ENCODE measurements at places on chromosomes 12 and 14.
A peak's percentile ranks its signal among the peaks of the same experiment; 100 is the strongest.

GRCh38 chr14:101737414-101738339 is 23.8 kb upstream of the PPP2R5C start:
- no peak overlapping the region for H3K27ac ChIP-seq
- H3K4me3 ChIP-seq: no peak overlapping the region
- peaks cover 12% of the 10 kb centered on the region for H3K36me3 ChIP-seq
- H3K4me1 ChIP-seq: peaks cover 10% of the 10 kb centered on the region
- DNase-seq: no peak
- peaks cover 3% of the 10 kb centered on the region for H3K27me3 ChIP-seq

DNA sequence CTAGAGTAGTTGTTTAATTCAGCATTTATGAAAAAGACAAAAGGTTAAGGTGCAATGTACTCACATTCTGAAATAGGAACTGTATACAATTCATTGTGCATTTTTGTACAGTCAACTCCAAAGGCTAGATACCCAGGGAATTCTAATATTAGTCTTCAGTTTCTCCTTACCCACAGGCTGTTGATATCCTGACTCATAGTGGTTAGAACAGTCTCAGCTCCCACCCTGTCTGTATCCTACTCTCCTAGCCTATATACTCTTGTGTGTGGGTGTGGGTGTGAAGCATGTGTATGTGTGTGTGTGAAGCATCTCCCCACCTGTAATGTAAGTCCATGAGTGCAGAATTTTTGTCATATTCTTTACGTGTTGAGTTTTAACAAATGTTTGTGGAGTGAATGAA is 229.5 kb downstream of the NAV3 start:
- no peaks in the 10 kb centered on the region for H3K36me3 ChIP-seq
- no peaks in the 10 kb centered on the region for H3K27me3 ChIP-seq
- H3K27ac ChIP-seq: no peak overlapping the region
- no peak for DNase-seq

DNA sequence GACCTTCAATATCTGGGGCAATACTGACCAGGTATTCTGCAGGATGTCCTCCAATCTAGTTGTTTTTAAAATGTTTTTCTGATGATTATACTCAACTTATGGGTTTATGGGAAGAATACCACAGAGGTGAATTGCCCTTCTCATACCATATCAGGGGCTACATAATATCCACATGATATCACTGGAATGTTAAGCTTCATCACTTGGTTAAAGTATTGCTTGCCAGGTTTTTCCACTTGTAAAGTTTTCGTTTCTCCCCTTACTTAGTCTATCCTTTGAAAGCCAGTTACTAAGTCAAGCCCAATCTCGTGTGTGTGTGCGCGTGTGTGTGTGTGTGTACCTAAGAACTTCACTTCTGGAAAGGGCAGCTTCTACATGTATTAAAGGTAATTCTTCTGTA is 980.9 kb upstream of the FBXO33 start:
- H3K4me1 ChIP-seq: no peaks in the 10 kb centered on the region
- H3K27ac ChIP-seq: no peak overlapping the region
- no peaks in the 10 kb centered on the region for H3K36me3 ChIP-seq
- no peak overlapping the region for H3K4me3 ChIP-seq

GRCh38 chr14:24307575-24308341 is at the start of gene CIDEB:
CIDEB (minus strand) TSS chr14:24307977; CDS start chr14:24307858, 119 bp downstream.
- peaks cover 71% of the 10 kb centered on the region for H3K36me3 ChIP-seq
- no peaks in the 10 kb centered on the region for H3K27me3 ChIP-seq
- H3K4me3 ChIP-seq: no peak within 1 kb of the TSS
- H3K4me1 ChIP-seq: peaks cover 33% of the 10 kb centered on the region

GRCh38 chr14:84546236-84546635 is 983.7 kb upstream of the FLRT2 start:
- H3K4me3 ChIP-seq: no peak overlapping the region
- no peaks in the 10 kb centered on the region for H3K36me3 ChIP-seq
- no peaks in the 10 kb centered on the region for H3K4me1 ChIP-seq
- no peaks in the 10 kb centered on the region for H3K27me3 ChIP-seq

DNA sequence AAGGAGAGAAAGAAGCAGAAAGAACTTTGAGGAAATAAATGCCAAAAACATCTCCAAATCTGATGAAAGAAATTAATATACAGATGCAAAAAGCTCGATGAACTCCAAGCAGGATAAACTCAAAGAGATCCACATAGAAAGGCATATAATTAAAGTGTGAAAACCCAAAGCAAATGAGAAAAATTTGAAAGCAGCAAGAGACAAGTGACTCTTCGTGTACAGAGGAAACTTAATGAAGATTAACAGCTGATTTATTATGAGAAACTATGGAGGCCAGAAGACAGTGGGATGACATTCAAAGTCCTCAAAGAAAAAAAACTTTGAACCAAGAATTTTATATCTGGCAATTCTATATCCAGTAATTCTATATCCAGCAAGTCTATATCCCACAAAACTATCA is 163.0 kb upstream of the TMCC3 start:
- H3K36me3 ChIP-seq: no peaks in the 10 kb centered on the region
- H3K4me1 ChIP-seq: no peaks in the 10 kb centered on the region
- H3K27me3 ChIP-seq: no peaks in the 10 kb centered on the region
- DNase-seq: no peak
- H3K4me3 ChIP-seq: no peak overlapping the region

DNA sequence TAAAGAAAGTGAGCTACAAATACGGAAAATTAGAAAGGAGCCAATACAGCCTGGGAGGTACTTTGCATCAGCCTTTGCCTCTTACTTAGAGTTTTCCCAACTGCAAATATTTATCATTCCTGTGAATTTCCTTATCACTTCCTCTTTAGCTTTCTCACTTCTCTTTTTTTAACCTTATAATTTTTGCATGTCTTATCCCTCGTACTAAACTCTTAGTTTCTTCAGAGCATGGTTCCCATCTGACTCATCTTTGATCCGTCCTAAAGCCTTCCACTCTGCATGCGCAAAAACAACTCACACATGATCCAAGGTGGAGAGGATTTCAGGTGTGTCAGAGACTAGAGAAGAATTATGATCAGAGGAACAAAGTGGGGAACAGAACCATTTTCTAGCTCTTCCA is 9.6 kb upstream of the SNAPC1 start:
- peaks cover 36% of the 10 kb centered on the region for H3K36me3 ChIP-seq
- no peak overlapping the region for H3K4me3 ChIP-seq
- no peak for DNase-seq
- peaks cover 4% of the 10 kb centered on the region for H3K27me3 ChIP-seq

DNA sequence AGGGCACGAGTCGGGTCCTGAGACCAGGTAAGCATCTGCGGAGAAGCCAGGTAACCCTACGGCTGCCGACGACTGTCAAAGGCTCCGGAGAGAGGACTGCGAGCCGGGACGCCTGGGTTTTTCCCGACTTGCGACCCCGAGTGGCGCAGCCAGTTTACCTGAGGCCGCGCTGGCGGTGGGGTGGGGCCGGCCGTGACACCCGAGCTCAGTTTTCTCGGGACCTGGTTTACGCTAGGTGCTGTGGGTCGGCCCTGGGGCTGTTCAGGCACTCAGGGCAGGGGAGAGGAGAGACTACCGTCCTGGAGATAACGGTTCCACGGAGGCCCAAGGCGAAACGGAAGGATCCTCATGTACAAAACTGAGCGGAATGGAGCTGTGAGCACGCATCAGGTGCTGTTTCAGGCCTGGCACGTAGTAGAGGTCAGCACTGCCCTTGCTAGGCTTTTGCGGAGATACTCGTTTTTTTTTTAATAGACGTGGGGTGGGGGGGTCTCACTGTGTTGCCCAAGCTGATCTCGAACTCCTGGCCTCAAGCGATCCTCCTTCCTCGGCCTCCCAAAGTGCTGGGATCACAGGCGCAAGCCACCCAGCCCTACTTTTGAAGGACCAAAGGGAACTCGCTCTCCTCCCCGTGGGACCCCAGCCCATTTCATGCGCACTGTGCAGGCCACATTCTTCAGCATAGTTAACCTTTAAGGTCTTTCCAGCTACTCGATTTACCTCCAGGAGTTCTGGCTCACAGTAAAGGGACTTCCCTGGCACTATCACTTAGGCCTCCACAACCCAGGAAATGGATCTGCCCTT is 471 bp downstream of the MTRFR start:
- H3K4me3 ChIP-seq: peak overlapping the region; percentile 96
- peak overlapping the region; percentile 91 for H3K27ac ChIP-seq
- peaks cover 49% of the 10 kb centered on the region for H3K4me1 ChIP-seq
- peaks cover 50% of the 10 kb centered on the region for H3K36me3 ChIP-seq
- no peaks in the 10 kb centered on the region for H3K27me3 ChIP-seq
- no peak for DNase-seq

GRCh38 chr14:102194856-102195255 is 55.2 kb downstream of the WDR20 start:
- no peak overlapping the region for H3K4me3 ChIP-seq
- peaks cover 39% of the 10 kb centered on the region for H3K36me3 ChIP-seq
- H3K27ac ChIP-seq: no peak overlapping the region
- DNase-seq: no peak
- peaks cover 13% of the 10 kb centered on the region for H3K4me1 ChIP-seq

GRCh38 chr12:114425031-114425626 is 19.2 kb upstream of the TBX5 start:
- no peaks in the 10 kb centered on the region for H3K36me3 ChIP-seq
- DNase-seq: no peak
- no peaks in the 10 kb centered on the region for H3K27me3 ChIP-seq

DNA sequence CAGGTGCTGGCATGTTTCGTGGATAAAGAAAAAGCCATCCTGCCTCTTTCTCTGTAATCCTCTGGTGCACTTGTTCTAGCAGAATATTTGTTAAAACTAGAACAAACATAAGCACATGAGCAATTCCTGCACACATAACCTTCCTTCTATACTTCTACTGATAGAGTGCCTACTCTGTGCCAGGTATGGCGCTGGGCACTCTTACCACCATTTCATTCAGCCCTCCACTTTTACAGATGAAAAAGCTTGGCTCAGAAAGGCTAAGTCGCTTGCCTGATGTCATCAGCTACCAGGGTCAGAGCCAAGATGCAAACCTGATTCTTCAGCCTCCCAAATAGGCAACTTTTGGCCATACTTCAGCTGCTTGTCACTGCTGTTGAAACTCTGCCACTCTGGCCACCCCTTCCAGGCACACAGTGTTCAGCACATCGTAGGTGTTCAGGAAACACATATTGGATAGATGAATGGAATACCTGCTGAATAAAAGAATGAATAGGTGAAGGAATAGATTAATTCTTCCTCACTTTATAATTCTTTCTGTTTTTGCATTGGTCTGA is 10.0 kb upstream of the C14orf132 start:
- no peak overlapping the region for H3K4me3 ChIP-seq
- DNase-seq: no peak
- peaks cover 3% of the 10 kb centered on the region for H3K27me3 ChIP-seq
- H3K27ac ChIP-seq: no peak overlapping the region
- no peaks in the 10 kb centered on the region for H3K4me1 ChIP-seq
- H3K36me3 ChIP-seq: no peaks in the 10 kb centered on the region

GRCh38 chr14:100803676-100804075 is 22.2 kb upstream of the MEG3 start:
- no peak overlapping the region for H3K4me3 ChIP-seq
- no peak overlapping the region for H3K27ac ChIP-seq
- no peak for DNase-seq

DNA sequence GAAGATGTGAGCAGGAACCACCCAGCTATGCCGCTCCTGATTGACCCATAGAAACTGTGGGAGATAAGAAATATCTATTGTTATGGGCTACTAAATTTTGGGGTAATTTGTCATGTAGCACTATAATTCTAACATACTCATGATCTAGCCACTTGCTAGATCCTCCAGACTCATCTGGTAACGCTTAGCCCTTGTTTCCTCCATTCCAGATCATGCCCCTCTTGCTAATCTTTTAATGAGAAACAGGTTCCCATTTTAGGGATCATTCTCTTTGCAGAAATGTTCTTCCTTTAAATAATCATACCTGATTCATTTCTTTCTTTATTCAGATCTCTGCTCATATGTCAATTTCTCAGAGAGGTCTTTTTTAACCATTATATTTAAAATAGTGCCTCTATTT is 3.8 kb upstream of the ARHGDIB start:
- peaks cover 3% of the 10 kb centered on the region for H3K27me3 ChIP-seq
- no peak overlapping the region for H3K4me3 ChIP-seq
- peaks cover 34% of the 10 kb centered on the region for H3K4me1 ChIP-seq
- no peak overlapping the region for H3K27ac ChIP-seq

All from activated T-helper 2 cell treated with anti-CD3 and anti-CD28 coated beads, Interferon-gamma antibody, Interleukin-2, Interleukin-4, amounts not matched to agents 10 μg/mL and 5 μg/mL and 100 μg/mL, durations not matched to agents 14 hours and 24 hours and 36 hours (primary cell).